ENCODE measurements at places on chromosomes 5 and 9. TPM values are rescaled to one million over a fixed set of nuclear protein-coding genes. Genes with fewer than 3 reads are reported as not detected.
A peak's percentile ranks its signal among the peaks of the same experiment; 100 is the strongest.

The CTXN3 gene
- total RNA-seq, result 0.13 TPM

The SHROOM1 gene
- 3.5 TPM for total RNA-seq

The GNE gene
- 14.6 TPM for total RNA-seq

The LECT2 gene
- not detected for total RNA-seq

DNA sequence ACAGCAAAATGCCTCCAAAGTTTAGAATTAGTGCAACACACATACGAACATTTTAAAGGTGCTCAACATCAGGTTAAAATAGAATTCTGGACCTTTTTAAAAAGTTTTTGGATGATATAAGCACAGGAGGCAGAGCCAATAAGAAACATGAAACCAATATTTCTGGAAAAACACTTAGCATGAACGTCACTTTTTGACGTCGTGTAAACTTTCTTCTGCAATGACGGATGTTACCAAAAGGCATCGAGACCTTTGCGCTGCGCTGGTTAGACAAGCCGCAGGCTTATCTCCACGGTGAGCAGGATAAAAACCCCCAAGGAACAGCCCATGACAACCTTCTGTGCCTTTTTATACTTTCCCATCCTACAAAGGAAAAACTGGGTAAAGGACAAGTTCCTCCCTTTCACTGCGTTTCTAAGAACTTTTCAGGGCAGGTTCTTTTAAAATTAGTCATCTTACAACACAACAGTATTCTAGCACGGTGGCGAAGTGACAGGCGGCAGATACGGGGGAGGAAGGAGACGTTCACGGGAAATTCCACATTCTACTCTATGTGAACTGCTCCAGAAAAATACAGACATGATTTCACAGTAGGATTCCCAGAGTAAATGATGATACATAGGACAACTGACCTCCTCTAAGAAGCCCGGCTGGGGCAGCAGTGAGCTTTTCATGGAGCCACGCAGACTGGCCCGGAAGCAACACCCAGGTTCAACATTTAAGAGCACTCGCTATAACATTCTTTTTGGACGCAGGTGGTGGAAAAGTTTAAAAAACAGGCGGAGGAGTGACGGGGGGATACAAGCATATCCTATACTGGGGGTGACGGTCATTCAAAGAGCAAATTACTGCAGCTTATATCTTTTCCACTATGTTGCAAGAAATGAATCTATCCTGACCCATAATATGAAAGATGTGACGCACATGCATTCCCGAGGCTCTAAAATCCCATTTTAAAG is 52.4 kb downstream of the USP20 start:
- no peak overlapping the region for H3K4me3 ChIP-seq
- H3K27ac ChIP-seq, result peak overlapping the region; percentile 95
- H3K27me3 ChIP-seq, result no peaks in the 10 kb centered on the region
- no peak for DNase-seq

DNA sequence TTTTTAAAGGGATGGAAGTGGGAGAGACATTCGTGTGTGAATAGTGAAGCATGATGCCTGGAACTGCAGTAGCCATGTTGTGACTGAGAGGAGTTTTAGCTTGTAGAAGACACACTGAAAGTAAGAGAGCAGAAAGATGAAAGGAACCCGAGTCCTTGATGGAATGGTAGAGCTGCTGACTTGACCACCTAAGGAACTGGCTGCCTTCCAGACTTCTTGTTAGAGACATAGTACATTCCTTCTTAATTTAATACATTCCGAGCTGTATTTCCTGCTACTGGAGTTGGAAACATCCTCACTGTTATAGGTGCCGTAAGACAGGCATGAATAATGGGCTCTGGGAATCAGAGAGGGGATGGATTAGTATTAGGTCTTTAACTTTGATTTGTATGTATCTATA is 7.4 kb downstream of the CER1 start:
- no peak for DNase-seq
- no peak overlapping the region for H3K27ac ChIP-seq
- no peaks in the 10 kb centered on the region for H3K4me1 ChIP-seq
- H3K36me3 ChIP-seq, result no peaks in the 10 kb centered on the region
- H3K27me3 ChIP-seq, result peaks cover 9% of the 10 kb centered on the region
- H3K4me3 ChIP-seq, result no peak overlapping the region

GRCh38 chr5:172455511-172456061 is 1.3 kb upstream of the SH3PXD2B start:
- H3K27ac ChIP-seq, result peak overlapping the region; percentile 93
- DNase-seq, result no peak
- no peaks in the 10 kb centered on the region for H3K27me3 ChIP-seq
- H3K36me3 ChIP-seq, result no peaks in the 10 kb centered on the region
- no peak overlapping the region for H3K4me3 ChIP-seq
- H3K4me1 ChIP-seq, result peaks cover 30% of the 10 kb centered on the region

DNA sequence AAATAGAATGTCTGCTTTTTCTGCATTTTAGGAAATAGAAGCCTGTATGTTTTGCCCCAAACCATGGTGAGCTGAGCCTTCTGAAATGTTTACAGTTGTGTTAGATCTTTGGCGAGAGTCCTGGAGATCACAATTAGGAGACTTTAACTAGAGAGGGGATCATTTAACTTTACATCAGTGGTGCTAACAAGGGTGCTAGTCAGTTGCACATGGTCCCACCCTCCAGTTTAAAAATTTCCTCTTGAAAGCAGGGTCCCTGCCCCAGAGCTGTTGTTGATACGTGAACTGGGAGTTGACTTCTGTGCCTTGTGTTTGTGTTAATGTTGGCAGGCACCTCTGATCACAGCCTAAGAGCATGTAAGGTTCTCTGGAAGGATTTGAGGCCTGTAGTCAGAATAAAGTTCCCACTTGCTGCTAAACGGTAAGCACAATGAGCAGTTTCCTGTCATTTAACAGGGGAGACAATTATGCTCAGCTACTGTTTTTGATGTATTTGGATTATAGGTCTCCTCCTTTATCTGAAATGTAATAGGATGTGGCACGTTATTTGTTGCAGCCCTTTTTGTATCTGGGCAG is 43.7 kb downstream of the RASGRF2 start:
- H3K4me1 ChIP-seq, result no peaks in the 10 kb centered on the region
- H3K27ac ChIP-seq, result no peak overlapping the region
- H3K27me3 ChIP-seq, result no peaks in the 10 kb centered on the region
- no peaks in the 10 kb centered on the region for H3K36me3 ChIP-seq

GRCh38 chr9:96293498-96294158 is 8.3 kb downstream of the HSD17B3 start:
- no peak overlapping the region for H3K27ac ChIP-seq
- no peak for DNase-seq
- H3K27me3 ChIP-seq, result no peaks in the 10 kb centered on the region
- H3K36me3 ChIP-seq, result no peaks in the 10 kb centered on the region
- H3K4me1 ChIP-seq, result no peaks in the 10 kb centered on the region

DNA sequence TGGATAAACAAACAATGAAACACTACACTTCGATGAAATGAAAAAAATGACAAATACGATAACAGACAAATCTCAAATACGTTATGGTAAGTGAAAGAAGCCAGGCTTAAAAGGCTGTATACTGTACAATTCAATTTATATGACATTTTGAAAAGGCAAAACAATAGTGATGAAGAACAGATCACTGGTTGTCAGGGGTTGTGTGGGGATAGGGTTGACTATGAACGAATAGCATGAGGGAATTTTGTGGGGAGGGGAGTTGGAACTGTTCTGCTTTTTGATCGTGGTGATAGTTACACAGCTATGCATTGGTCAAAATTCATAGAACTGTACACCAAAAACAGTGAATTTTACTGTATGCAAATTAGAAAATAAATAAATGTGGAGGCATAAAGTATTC is 7.8 kb upstream of the FER start:
- H3K36me3 ChIP-seq, result no peaks in the 10 kb centered on the region
- H3K27ac ChIP-seq, result no peak overlapping the region
- peaks cover 9% of the 10 kb centered on the region for H3K4me1 ChIP-seq

DNA sequence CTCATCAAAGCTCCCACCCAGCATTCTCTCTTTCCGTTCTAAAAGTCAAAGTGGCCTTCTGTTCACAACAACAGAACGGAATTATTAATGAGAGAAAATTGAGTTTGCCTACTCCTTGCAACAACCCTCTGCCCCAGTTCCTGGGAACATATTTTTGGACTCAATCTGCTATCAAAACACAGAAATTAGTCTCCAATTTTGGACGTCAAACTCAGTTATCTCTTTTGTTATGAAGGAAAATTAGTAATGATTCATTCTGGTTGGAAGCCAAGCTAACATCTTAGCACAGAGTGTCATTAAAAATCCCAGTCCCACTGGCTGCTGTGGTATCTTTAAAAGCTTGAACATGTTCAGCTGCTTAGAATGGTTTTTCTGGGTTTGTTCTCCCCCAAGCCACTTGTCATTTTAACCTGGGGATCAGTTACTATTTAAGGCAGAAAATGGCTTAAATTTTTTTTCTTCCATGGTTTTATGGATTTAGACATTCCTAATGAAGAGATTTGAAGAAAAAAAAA is 343.2 kb downstream of the TRIM32 start:
- no peak for DNase-seq
- H3K4me1 ChIP-seq, result no peaks in the 10 kb centered on the region
- H3K36me3 ChIP-seq, result no peaks in the 10 kb centered on the region
- H3K27me3 ChIP-seq, result no peaks in the 10 kb centered on the region

DNA sequence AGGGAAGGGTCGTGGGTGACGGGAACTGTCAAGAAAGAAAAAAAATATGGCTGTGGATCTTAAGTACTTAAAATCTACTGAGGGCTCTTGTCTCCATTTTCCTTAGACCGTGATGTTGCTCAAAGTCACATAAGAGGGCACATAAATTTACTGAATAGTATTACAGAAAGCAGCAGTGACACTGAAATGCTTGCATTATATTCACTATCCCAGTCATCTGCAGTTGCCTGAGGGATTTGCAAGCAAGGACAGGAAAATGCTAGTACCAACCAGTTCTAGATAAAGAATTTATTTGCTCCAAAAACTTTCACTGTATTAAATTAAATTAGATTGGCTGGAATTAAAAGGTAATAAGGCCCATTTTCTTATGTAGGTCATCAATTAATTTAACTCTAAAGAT is 106.5 kb upstream of the CCDC152 start:
- no peak for DNase-seq
- H3K4me3 ChIP-seq, result no peak overlapping the region
- H3K36me3 ChIP-seq, result no peaks in the 10 kb centered on the region
- no peaks in the 10 kb centered on the region for H3K4me1 ChIP-seq

DNA sequence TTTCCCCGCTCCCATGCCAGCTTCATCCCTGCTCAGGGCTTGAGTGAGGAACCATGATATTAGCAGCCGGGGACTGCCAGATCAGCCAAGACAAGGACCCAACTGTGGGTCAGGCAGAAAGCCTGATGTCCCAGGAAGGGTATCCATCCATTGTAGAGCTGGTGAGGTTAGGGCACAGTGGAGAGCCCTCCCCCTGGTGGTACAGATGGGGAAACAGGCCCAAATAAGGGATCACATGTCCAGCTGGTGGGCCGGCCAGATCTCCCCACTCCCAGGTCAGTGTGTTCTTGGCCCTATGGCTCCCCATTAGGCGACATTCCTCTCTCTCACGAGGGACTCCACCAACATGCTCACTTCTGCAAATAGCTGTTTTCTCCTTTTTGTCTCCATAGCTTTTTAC is 9.0 kb downstream of the CDX1 start:
- no peak overlapping the region for H3K4me3 ChIP-seq
- no peaks in the 10 kb centered on the region for H3K36me3 ChIP-seq
- DNase-seq, result no peak
- peaks cover 4% of the 10 kb centered on the region for H3K27me3 ChIP-seq
- H3K27ac ChIP-seq, result no peak overlapping the region

DNA sequence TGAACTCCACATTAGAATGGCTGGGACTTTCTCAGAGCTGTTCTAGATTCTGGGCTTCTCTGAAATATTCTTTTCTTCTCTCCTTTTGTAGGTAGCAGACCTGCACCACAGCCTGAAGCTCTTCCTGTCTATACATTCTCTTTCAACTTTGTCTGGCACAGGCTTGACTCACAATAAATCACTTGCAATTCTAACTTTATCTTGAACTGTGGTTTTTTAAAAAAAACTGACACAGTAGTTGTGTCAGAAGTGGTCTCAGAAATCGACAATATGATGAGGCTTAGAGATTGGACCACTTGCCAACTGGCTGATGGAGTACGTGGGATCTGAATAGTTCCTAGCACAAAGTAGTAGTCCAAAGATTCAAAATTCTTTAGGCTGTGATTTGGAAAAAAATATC is 24.1 kb upstream of the CDH9 start:
- no peak overlapping the region for H3K4me3 ChIP-seq
- no peaks in the 10 kb centered on the region for H3K27me3 ChIP-seq
- H3K36me3 ChIP-seq, result no peaks in the 10 kb centered on the region
- no peak for DNase-seq

GRCh38 chr5:23089286-23089685 is 236.1 kb upstream of the CDH12 start:
- H3K36me3 ChIP-seq, result no peaks in the 10 kb centered on the region
- no peak for DNase-seq
- no peak overlapping the region for H3K27ac ChIP-seq
